Motor neuron (in vitro differentiated cells): ENCODE measurements at places on chromosomes 5 and 9. TPM values are rescaled to one million over a fixed set of nuclear protein-coding genes. Genes with fewer than 3 reads are reported as not detected.
A peak's percentile ranks its signal among the peaks of the same experiment; 100 is the strongest.

GRCh38 chr5:56161439-56161823 is 71.7 kb downstream of the ANKRD55 start:
- ATAC-seq, result no peak

The NUDT12 gene
- total RNA-seq, result 18.7 and 21.1 TPM in 2 replicates

GRCh38 chr5:67163863-67164595 is 32.6 kb downstream of the CD180 start:
- ATAC-seq, result no peak

GRCh38 chr9:88747768-88748167 is 212.8 kb downstream of the NXNL2 start:
- peak; percentile 97 for ATAC-seq

GRCh38 chr5:102241809-102242421 is 54.2 kb downstream of the SLCO4C1 start:
- no peak for ATAC-seq

- peak; percentile 77 for ATAC-seq
Measured at GRCh38 chr5:39517800-39518199, 93.0 kb upstream of the DAB2 start.
